ENCODE measurements at places on chromosomes 13 and 19. TPM values are rescaled to one million over a fixed set of nuclear protein-coding genes. Genes with fewer than 3 reads are reported as not detected.

UNC13A gene
- 2.2 TPM for total RNA-seq

MISP3 gene
- total RNA-seq, result 6.0 TPM

SWSAP1 gene
- total RNA-seq, result 4.5 TPM

TIMM50 gene
- 92.0 TPM for total RNA-seq

ZNF649 gene
- 4.7 TPM for total RNA-seq

ZNF556 gene
- total RNA-seq, result not detected

ZBTB32 gene
- total RNA-seq, result not detected

CEACAM20 gene
- not detected for total RNA-seq

PTOV1 gene
- total RNA-seq, result 163 TPM

RFPL4AL1 gene
- total RNA-seq, result not detected

SIAH3 gene
- total RNA-seq, result not detected

KIR3DL2 gene
- total RNA-seq, result not detected

NLRP4 gene
- total RNA-seq, result not detected

TUBA3C gene
- not detected for total RNA-seq

ADAMTS10 gene
- 184 TPM for total RNA-seq

ERICH6B gene
- total RNA-seq, result not detected

ADAMTSL5 gene
- total RNA-seq, result 0.43 TPM

ZNF285 gene
- total RNA-seq, result not detected

SPRED3 gene
- 18.3 TPM for total RNA-seq

PRX gene
- total RNA-seq, result 3.3 TPM

RNASEH2A gene
- 3.4 TPM for total RNA-seq

ERICH4 gene
- total RNA-seq, result not detected

ZNF793 gene
- total RNA-seq, result 3.6 TPM

ENOX1 gene
- 0.21 TPM for total RNA-seq

ZNF681 gene
- total RNA-seq, result 1.9 TPM

CGB2 gene
- total RNA-seq, result not detected

PALM gene
- 107 TPM for total RNA-seq

FPR1 gene
- 7.9 TPM for total RNA-seq

ATP11A gene
- 50.1 TPM for total RNA-seq

GPR108 gene
- 57.6 TPM for total RNA-seq

GSX1 gene
- not detected for total RNA-seq

PEAK3 gene
- total RNA-seq, result 4.7 TPM

IGFL2 gene
- not detected for total RNA-seq

DIAPH3 gene
- total RNA-seq, result 0.32 TPM

SLITRK5 gene
- total RNA-seq, result not detected

STAP2 gene
- total RNA-seq, result 6.6 TPM

MAG gene
- total RNA-seq, result not detected

FAM187B gene
- total RNA-seq, result not detected

TMPRSS9 gene
- total RNA-seq, result not detected

ZNF784 gene
- total RNA-seq, result 14.7 TPM

FBXO27 gene
- total RNA-seq, result 144 TPM

ZNF415 gene
- 1.3 TPM for total RNA-seq

CALM3 gene
- 159 TPM for total RNA-seq

SHISA7 gene
- total RNA-seq, result 0.85 TPM

NBEA gene
- 1.6 TPM for total RNA-seq

TUBGCP3 gene
- total RNA-seq, result 22.4 TPM

APOC4 gene
- total RNA-seq, result not detected

F2RL3 gene
- 7.6 TPM for total RNA-seq

CGB8 gene
- total RNA-seq, result not detected

PSG11 gene
- total RNA-seq, result not detected

ICAM3 gene
- 0.11 TPM for total RNA-seq

IZUMO2 gene
- total RNA-seq, result not detected

PRKCG gene
- total RNA-seq, result not detected

DIRAS1 gene
- not detected for total RNA-seq

OR7D2 gene
- not detected for total RNA-seq

AMH gene
- total RNA-seq, result not detected

SIGLEC12 gene
- not detected for total RNA-seq

NUP62 gene
- total RNA-seq, result 38.8 TPM

Measured in ascending aorta (tissue), 2 donors.